ENCODE measurements at places on chromosomes 1 and 21. TPM values are rescaled to one million over a fixed set of nuclear protein-coding genes. Genes with fewer than 3 reads are reported as not detected.

The PKNOX1 gene
- polyA plus RNA-seq, result 79.9 TPM

The C4BPB gene
- polyA plus RNA-seq, result not detected

The PLPPR5 gene
- 3.2 TPM for polyA plus RNA-seq

The TPTE gene
- not detected for polyA plus RNA-seq

The DTL gene
- 26.5 TPM for polyA plus RNA-seq

The FTCD gene
- 2.6 TPM for polyA plus RNA-seq

The L1TD1 gene
- polyA plus RNA-seq, result 628 TPM

The LRRC38 gene
- polyA plus RNA-seq, result not detected

GRCh38 chr1:112517231-112517630 is 8.5 kb downstream of the WNT2B start:
- no peak overlapping the region for H3K4me3 ChIP-seq
- DNase-seq, result no peak
- H3K27ac ChIP-seq, result no peak overlapping the region
- no peaks in the 10 kb centered on the region for H3K36me3 ChIP-seq
- H3K27me3 ChIP-seq, result peaks cover 10% of the 10 kb centered on the region
- 0 out of 2 replicates have a peak, but pooled peaks cover 2% of the 10 kb centered on the region for H3K4me1 ChIP-seq

DNA sequence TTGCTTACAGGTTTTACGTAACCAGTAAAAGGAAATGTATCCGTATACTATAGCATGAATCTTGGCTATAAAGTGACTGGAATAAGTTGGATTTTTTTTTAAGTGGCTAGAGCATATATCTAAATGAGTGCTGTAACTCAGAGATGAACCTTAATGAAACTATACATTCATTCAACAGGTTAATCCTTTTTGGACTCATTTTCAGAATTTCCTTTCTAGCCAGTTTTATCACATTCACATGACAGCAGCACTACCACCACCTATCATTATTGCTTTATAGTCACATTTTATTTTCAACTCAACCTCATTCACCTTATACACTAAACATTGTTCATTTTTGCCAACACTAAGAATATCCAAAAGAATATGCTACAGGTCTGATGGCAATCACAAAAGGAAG is 30.6 kb downstream of the FRRS1 start:
- H3K27ac ChIP-seq, result no peak overlapping the region
- no peaks in the 10 kb centered on the region for H3K36me3 ChIP-seq
- H3K4me3 ChIP-seq, result no peak overlapping the region
- no peaks in the 10 kb centered on the region for H3K4me1 ChIP-seq
- no peak for DNase-seq
- no peaks in the 10 kb centered on the region for H3K27me3 ChIP-seq

- no peak overlapping the region for H3K27ac ChIP-seq
- no peaks in the 10 kb centered on the region for H3K36me3 ChIP-seq
- H3K4me1 ChIP-seq, result peaks cover 16% of the 10 kb centered on the region
- DNase-seq, result peak; percentile 65
- H3K27me3 ChIP-seq, result no peaks in the 10 kb centered on the region
Observed at GRCh38 chr21:19507682-19508260, 1104.2 kb upstream of the TMPRSS15 start.

- peak; percentile 93 for DNase-seq
- peak within 1 kb of the TSS; percentile 92 for H3K4me3 ChIP-seq
- H3K27ac ChIP-seq, result no peak within 1 kb of the TSS
Observed at GRCh38 chr1:65309304-65310077, at the start of gene DNAJC6. Gene DNAJC6, plus strand, starts transcription at chr1:65309543. Its CDS starts 203 bp downstream, at chr1:65309746.

DNA sequence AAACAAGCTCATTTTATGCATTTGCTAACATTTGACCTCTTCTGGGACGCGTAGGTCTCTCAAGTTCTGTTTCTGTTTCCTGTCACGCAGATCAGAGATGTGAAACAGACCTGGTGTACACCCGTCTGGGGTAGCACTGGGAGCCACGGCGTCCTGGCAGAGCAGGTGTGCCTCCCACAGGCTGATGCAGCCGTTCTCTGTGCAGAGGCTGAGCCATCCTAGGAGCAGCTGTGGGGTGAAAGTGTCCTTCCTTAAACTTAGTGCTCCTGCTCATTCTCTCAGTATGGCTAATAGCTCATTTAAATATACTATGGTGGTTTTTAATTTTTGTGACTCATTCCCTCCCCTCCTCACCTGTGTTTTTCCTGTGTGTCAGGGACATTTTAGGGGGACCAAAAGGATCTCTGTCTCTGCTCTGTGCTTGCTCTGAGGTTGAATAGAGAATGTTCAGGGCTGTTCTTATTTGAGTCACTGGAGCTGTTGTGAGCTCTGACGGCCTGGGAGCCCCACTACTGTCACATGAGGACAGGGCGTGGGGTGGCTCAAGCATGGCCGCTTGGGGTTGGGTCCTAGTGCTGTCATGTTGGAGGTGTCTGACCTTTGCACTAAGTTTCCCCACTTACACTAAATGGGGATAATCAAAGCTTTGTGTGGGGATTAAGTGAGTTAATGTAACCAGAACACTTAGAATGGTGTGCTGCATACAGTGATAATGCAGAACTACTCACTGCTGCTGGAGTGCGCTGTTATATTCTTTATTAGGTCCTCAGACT is 43.0 kb downstream of the GALNT2 start:
- no peak for DNase-seq
- H3K27ac ChIP-seq, result peak overlapping the region; percentile 69
- H3K4me3 ChIP-seq, result no peak overlapping the region

DNA sequence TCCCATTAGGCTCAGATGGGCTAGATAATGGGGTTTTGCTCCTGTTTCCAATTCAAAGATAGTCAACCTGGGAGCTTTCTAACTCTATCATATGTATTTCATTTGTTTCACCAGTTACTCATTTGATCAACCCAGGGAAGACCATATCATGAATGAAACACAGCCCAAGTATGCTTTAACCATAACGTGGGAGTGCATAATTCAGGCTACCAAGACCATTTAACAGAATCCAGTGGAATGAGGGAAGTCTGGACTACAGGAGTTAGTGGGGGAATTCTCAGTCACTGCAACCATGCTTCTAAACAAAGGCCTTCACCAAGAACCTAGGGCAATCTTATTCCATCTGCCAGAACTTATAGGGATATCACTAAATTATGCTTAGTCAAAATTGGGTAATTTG is 15.0 kb upstream of the SLC16A1 start:
- no peak for DNase-seq
- no peaks in the 10 kb centered on the region for H3K27me3 ChIP-seq
- 0 out of 2 replicates have a peak overlapping the region, but pooled peaks have one; percentile 69 for H3K27ac ChIP-seq
- peaks cover 16% of the 10 kb centered on the region for H3K36me3 ChIP-seq
- H3K4me1 ChIP-seq, result no peaks in the 10 kb centered on the region

DNA sequence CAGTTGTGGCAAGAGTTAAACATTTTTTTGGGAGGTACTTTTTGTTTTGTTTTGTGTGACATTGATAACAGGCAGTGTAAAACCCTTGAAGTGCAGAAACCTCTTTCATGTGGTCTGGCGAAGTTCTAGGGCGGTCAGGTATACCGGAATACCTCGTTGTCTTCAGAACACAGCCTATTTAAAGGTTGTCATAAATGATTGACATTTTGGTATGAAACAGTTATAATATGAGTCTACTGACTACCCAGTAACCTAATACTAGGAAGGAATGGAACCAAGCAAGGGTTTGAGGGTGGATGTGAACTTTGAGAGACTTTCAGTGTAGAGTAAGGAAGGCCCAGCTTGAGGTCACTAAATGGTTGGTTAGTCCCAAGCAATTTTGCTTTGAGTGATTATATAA is 40.5 kb downstream of the PATJ start:
- peaks cover 2% of the 10 kb centered on the region for H3K36me3 ChIP-seq
- no peak overlapping the region for H3K4me3 ChIP-seq
- DNase-seq, result no peak
- no peaks in the 10 kb centered on the region for H3K27me3 ChIP-seq
- H3K4me1 ChIP-seq, result no peaks in the 10 kb centered on the region

DNA sequence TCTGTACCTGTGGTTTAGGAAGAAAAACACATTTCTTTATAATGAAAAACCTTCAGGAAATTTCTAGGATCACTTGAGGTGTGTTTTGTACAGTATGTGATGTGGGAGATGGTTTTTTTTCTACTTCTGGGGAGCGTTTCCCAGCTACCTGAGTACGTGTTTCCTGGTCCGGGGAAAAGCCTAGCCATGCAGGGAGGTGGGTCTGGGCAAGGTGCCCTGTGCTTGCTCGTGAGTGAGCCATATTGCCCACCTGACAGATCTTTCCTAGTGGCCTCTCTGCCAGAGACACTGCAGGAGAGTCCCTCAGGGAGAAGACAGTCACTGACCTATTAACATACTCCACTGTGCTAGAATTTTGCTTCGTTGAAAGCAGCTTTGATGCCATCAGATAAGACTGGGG is 41.3 kb downstream of the TRPM2 start:
- H3K4me1 ChIP-seq, result no peaks in the 10 kb centered on the region
- no peak overlapping the region for H3K27ac ChIP-seq
- no peaks in the 10 kb centered on the region for H3K36me3 ChIP-seq
- no peaks in the 10 kb centered on the region for H3K27me3 ChIP-seq
- no peak overlapping the region for H3K4me3 ChIP-seq

DNA sequence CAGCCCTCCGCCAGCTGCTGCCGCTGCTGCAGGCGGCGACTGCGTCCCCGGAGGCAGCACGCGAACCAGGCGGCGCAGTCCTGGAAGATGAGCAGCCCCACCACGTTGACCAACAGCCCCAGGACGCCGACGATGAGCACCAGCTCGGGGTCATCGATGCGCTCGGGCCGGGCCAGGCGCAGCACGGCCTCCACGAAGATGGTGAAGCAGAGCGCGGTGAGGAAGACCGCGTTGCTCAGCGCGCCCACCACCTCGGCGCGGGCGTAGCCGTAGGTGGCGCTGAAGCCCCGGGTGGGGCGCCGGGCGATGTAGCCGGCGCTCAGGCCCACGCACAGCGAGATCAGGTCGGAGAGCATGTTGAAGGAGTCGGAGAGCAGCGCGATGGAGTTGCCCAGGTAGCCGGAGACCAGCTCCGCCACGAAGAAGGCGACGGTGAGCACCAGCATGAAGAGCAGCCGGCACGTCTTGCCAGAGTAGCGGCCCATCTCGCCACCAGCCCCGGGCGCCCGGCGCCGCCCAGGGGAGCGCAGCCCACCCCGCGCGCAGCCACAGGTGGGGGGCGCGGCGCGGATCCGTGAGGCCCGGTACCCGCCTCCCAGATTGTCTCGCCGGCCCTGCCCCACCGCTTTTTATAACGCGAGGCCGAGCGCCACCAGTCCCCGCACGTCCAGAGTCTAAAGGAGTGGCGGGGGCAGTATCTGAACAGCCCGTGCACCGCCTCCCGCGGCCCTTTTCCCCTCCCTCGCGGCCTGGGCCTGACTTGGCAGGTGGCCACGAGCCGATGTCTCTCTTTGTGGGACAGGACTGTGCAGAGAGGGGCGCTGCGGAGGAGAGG is at the start of gene SLC30A10:
Gene SLC30A10 (minus strand): TSS at position 602 of the 835 bp plus-strand sequence. CDS start 117 bp downstream, at position 485.
- H3K4me3 ChIP-seq, result peak within 1 kb of the TSS; percentile 85
- H3K27me3 ChIP-seq, result peaks cover 32% of the 10 kb centered on the region
- peak; percentile 71 for DNase-seq
- H3K36me3 ChIP-seq, result no peaks in the 10 kb centered on the region
- no peak within 1 kb of the TSS for H3K27ac ChIP-seq

DNA sequence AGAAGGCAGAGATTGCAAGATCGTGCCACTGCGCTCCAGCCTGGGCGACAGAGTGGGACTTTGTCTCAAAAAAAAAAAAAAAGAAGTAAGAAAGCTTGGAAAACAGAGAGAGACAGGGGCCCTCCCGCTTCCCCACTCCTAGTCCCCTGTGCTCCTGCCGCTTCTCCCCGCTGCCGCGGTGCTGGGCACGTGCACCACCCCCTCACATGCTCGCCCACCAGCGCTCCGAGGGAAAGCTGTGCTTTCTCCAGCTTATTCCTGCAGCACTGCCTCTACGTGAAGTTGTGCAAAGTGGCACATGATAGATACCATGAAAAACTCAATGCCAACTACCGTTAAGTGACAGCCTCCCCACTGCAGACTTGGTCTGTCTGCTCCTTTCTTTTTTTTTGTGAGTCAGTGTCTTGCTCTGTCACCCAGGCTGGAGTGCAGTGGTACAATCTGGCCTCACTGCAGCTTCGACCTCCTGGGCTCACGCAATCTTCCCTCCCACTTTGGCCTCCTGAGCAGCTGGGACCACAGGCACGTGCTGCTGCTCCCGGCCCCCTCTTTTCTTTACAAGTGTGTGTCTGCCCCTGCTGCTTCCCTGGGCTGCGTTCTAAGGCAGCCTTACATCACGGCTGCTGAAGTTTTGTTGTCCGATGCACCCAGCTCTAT is 15.4 kb downstream of the SLX9 start:
- H3K27ac ChIP-seq, result no peak overlapping the region
- DNase-seq, result no peak
- no peaks in the 10 kb centered on the region for H3K27me3 ChIP-seq
- no peak overlapping the region for H3K4me3 ChIP-seq

GRCh38 chr1:186059311-186059710 is 315.7 kb downstream of the TPR start:
- no peaks in the 10 kb centered on the region for H3K4me1 ChIP-seq
- no peak overlapping the region for H3K4me3 ChIP-seq
- no peaks in the 10 kb centered on the region for H3K27me3 ChIP-seq
- H3K36me3 ChIP-seq, result no peaks in the 10 kb centered on the region
- no peak overlapping the region for H3K27ac ChIP-seq

- no peaks in the 10 kb centered on the region for H3K27me3 ChIP-seq
- no peaks in the 10 kb centered on the region for H3K36me3 ChIP-seq
- H3K27ac ChIP-seq, result no peak overlapping the region
- H3K4me3 ChIP-seq, result no peak overlapping the region
Observed at GRCh38 chr1:217495249-217495648, 135.6 kb downstream of the GPATCH2 start.

DNA sequence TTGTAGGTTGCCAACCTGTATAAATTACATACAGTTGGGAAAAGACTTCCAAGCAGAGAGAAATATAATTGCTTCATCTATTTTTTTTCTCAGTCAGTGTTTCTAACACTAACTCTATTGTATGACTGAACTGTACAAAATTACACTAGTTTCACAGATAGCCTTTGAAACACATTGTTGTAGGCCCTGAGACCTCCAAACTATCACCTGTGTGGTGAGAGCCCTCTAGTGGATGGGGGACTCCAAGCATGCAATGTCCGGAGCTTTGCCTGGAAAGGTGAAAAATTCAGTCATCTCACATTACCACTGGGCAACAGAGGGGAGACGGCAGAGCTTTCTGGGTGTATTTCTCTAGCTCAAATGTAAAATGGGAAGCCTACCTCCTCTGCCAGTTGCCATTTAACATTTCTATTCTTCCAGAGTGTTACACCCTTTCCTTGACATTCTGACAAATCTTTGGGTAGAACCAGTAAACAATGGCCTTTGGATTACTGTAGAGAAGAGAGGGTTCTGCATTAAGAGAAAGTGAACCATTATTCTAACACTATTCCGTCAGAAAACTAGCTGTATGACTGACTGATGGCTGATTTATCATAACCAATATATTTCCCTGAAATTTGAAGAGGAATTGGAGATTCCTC is 212.2 kb downstream of the LYPLAL1 start:
- DNase-seq, result peak; percentile 85
- H3K36me3 ChIP-seq, result no peaks in the 10 kb centered on the region
- H3K4me3 ChIP-seq, result no peak overlapping the region
- no peak overlapping the region for H3K27ac ChIP-seq

GRCh38 chr21:42247716-42248115 is 28.8 kb downstream of the ABCG1 start:
- no peaks in the 10 kb centered on the region for H3K36me3 ChIP-seq
- H3K27ac ChIP-seq, result no peak overlapping the region
- DNase-seq, result no peak

GRCh38 chr1:206464456-206464964 is 5.8 kb upstream of the IKBKE start:
- DNase-seq, result no peak
- no peak overlapping the region for H3K4me3 ChIP-seq
- peaks cover 7% of the 10 kb centered on the region for H3K4me1 ChIP-seq
- no peaks in the 10 kb centered on the region for H3K27me3 ChIP-seq
